ENCODE measurements at places on chromosomes 2 and 18. TPM values are rescaled to one million over a fixed set of nuclear protein-coding genes. Genes with fewer than 3 reads are reported as not detected.

SPC25 gene
- polyA plus RNA-seq: 7.5 TPM

INPP5D gene
- 8.3 TPM for polyA plus RNA-seq

- DNase-seq: no peak
Measured at GRCh38 chr2:75403991-75404428, 156.7 kb downstream of the EVA1A start.

DNA sequence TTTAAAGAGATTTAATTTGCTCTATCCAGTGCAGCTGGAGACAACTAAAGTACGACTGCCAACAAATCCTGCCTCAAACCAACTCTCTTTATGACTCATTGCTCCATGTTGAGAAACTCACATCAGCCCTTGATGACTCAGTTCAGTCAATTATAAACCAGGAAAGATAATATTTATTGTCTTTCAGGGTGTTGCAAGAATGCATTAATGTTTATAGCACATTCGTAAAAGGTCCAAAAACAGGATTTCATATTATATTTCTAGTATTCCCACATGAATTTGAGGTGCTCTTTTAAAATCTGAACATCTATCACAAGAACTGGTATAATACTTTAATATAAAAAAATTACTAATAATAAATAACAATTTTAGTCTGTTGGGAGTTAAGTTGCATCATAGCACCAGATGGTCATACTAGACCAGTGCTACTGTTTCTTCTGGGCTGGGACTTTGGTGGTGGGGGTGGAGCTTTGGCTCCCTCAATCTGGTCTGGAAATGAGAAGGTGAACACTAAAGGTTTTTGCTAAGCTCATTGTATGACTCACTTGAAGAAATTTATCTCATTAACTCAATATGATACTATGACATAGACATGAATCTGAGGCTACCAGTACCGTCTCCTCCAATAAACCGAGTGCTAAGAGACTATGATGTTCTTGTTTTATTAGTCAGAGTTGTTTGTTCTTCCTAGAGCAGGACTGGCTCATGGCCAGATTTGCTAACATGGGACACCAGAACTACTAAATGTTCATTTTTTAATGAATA, 26.6 kb upstream of the MAP3K20 start:
- peak; percentile 83 for DNase-seq

DNA sequence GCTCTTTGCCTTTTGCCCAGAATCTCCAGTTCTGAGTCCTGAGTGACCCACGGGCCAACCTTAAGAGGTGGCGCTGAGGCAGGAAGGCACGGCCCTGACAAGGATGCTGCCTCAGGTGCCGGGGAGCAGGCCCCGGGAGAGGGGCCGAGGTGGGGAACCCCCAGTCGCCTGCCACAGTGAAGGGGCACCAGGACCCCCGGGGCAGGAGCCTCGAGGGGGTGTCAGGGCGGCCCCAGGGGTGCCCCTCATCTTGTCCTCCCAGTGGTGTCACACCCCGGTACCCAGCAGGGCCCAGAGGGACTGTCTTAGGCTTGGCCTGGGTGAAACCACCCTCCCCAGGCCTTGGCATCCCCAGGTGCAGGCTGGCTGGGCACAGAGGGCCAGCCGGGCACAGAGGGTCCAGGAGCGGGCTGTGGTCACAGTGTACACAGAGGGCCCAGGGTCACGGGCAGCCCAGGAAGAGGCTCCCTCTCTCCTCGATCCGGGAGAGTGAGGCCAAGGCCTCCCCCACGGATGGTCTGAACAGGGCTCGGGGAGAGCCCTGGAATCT, 1.0 kb downstream of the PDCD1 start:
- DNase-seq: no peak
